ENCODE measurements at places on chromosomes 6 and 20.
A peak's percentile ranks its signal among the peaks of the same experiment; 100 is the strongest.

GRCh38 chr20:55052459-55052858 lies 577.1 kb downstream of the DOK5 start:
- no peak for DNase-seq

DNA sequence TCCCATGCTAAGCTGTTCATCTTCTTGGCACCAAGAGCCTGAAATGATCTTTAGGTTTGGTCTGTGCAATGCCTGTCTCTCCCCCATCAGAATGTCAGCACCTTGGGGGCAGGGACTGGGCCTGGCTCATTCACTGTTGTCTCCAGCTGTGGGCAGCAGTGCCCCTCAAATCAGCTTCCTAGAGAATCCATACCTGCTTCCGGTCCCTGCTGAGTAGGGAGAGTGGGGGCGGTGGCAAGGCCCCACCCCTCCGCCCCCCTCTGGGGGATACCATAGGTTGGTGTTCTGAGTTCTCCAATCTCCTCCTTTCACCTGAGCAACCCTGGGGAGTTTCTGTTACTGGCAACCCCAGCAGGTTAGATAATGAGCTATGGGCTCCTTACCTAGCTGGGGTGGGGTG lies 19.2 kb upstream of the SPDEF start:
- no peak for DNase-seq

DNA sequence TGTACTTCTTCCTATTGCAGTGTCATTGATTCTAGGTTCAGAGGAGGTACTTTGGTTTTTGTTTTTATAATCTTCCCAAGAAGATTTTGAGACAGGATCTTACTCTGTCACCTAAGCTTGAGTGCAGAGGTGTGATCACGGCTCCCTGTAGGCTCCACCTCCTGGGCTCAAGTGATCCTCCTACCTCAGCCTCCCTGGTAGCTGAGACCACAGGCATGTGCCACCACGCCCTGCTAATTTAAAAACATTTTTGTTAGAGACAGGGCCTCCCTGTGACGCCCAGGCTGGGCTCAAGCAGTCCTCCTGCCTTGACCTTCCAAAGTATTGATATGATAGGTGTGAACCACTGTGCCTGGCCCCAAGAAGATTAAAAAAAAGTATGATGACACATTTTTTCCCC lies 3.4 kb upstream of the SLC17A5 start:
- DNase-seq: no peak

- no peak for DNase-seq
Observed at GRCh38 chr6:2216794-2217383, 28.5 kb downstream of the GMDS start.

DNA sequence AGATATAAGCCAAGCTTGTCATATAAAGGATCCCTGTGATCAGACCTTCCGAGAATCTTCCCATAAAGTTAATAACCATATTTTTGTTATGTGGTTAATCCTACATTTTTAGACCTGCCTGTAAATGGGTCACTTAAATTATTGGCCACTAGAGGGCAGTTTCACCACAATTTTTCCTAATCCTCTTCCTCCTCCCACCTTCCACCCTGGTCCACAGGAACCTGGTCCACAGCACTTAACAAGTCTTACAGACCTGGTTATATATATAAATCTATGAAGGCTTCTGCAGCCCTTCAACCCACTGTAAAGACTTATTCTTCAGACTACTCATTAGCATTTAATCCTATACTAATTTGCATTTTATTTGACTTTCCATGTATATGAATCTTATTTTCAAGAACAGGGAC lies 28.3 kb downstream of the MRS2 start:
- peak; percentile 53 for DNase-seq

- DNase-seq: no peak
Observed at GRCh38 chr6:163094881-163095280, 319.6 kb upstream of the QKI start.

GRCh38 chr6:135282395-135282794 lies 101.3 kb downstream of the MYB start:
- DNase-seq: no peak

GRCh38 chr6:87213364-87213763 lies 58.0 kb downstream of the ZNF292 start:
- DNase-seq: no peak

DNA sequence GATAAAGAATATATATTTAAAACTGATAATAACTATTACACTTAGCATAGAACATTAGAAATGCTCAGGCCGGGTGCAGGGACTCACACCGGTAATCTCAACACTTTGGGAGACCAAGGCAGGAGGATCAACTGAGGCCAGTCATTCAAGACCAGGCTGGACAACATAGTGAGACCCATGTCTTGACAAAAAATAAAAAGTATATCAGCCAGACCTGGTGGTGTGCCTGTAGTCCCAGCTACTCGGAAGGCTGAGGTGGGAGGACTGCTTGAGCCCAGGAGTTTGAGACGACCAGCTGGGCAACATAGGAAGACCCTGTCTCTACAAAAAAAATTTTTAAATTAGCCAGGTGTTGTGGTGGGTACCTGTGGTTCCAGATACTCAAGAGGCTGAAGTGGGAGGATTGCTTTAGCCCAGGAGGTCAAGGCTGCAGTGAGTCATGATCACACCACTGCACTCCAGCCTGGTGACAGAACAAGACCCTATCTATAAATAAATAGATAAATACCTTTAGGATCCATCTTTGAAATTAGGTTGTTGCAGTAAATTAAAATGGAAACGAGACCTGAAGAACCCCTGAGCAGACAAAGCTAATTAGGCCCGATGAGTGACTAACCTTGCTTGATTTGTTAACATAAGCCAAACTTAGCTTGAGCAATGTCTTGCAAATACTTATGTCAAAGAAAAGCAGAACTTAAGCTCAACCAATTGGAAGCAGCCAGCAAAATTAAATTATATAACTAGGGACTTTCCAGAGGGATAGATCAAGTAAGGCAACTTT lies 75.8 kb upstream of the E2F3 start:
- DNase-seq: no peak

- peak; percentile 52 for DNase-seq
Observed at GRCh38 chr6:25477006-25477590, 174.9 kb upstream of the SCGN start.

GRCh38 chr6:88266126-88266525 lies 100.0 kb upstream of the CNR1 start:
- no peak for DNase-seq

GRCh38 chr6:13303668-13304017 lies 24.7 kb downstream of the TBC1D7 start:
- DNase-seq: peak; percentile 75

DNA sequence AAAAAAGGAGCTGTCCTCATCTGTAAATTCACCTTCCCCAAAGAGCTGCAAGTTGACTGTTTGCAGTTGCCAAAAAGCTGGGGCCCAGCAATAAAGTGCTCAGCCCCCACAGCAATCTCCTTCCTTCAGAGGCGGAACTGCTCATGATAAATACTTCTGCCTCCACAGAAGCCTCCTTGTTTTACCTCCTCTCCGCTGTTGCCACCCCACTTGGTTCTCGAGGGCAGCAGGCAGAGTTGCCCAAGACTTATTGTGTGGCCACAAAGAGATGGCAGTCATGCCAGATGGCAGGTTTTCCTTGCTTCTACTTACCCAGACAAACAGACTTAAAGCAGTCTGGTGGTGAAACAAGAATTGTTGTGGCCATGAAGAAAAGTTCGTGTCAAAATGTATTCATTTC lies 66.3 kb downstream of the SLX4IP start:
- DNase-seq: no peak

GRCh38 chr20:38804682-38805501 lies 605 bp upstream of the PPP1R16B start:
- no peak for DNase-seq

DNA sequence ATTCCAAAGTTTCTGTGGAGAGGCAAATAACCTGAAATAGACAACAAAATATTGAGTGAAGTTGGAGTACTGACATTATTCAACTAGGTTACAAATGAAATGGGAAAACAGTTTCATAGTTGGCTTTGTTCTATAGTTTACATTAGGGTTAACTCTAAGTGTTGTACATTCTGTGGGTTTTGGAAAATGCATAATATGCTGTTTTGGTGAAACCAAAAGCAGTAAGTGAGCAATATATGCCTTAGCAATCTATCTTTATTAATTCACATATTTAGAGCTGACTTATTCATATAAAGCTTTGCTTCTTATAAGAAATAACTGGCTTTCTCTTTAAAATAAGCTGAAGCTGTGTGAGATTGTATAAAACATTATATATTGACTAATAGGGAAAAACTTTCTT lies 157.5 kb upstream of the AHI1 start:
- DNase-seq: peak; percentile 46

- no peak for DNase-seq
Observed at GRCh38 chr6:152130441-152130840, 323.0 kb downstream of the ESR1 start.

DNA sequence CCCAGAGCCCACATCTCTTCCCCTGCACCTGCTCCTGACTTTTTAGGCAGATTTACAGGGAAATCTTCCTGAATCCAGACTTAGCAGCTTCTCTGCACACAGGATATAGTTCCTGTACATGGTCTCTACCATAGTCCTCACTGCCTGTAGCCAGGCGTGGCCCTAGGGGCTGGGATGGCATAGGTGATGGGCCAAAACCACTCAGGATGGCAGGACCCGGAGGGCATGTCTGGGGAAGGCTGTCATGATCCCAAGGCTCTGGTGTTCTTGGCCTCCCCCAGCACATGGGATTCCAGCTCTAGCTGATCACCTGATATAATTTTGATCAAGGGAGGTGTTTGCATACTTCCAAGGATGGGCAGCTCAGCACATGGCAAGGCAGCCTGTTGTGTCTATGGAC lies 58.0 kb downstream of the TOX2 start:
- no peak for DNase-seq

DNA sequence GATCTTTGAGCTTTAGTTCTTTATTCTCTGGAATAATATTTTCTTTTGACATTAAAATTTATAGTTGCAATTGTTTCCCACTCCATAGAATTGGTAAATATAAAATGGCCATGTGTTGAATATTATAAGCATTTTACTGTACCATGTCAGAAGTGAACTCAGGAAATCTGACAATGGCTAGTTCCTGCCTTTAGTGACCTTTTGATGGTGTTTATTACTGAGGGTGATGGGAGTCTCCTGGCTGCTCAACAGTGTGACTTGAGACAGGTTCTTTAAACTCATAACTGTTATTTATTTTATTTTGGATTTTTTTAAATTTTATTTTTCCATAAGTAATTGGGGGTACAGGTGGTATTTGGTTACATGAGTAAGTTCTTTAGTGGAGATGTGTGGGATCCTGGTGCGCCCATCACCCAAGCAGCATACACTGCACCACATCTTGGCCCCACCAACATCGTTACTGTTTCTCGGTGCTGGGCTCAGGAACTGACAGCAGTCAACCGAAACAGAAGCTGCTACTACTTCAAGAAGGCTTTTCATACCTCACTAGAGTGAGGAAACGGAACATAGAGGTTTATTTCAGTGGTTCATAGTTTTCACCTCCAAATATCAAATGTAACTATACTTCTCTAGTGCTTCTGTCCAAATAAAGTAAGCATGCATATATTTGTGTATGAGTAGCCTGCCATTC lies 90.4 kb downstream of the PLEKHG1 start:
- DNase-seq: no peak

DNA sequence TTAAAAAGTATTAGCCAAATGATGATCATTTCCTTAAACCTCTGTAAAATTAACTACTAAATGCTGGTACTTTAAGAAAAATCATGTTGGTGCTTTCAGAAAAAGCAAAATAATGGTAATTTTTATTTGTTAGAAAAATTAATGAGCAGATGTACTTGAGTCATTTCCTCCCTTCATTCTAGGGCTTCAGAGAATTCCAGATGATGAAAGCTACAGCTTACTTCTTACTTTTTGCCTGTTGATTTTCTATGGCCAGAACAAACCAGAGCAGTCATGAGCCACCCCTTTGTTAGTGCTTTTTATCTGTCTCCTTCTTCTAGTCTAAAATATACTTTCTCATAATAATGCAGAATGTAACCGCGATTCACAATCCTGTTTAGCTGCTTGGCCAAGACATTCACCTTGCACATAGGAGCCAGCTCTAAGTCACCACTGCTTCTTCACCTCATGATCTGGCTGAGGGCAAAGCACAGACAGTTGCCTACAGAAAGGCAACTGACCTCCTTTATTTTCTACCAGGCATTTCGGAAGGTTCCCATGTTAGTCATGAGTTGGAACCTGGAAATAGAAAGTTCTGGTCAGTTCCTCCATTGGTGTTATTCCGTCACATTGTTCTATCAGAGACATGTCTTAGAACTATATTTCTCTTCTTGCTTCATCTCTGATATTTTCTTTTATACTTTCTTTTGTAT lies 43.5 kb upstream of the TINAG start:
- no peak for DNase-seq

DNA sequence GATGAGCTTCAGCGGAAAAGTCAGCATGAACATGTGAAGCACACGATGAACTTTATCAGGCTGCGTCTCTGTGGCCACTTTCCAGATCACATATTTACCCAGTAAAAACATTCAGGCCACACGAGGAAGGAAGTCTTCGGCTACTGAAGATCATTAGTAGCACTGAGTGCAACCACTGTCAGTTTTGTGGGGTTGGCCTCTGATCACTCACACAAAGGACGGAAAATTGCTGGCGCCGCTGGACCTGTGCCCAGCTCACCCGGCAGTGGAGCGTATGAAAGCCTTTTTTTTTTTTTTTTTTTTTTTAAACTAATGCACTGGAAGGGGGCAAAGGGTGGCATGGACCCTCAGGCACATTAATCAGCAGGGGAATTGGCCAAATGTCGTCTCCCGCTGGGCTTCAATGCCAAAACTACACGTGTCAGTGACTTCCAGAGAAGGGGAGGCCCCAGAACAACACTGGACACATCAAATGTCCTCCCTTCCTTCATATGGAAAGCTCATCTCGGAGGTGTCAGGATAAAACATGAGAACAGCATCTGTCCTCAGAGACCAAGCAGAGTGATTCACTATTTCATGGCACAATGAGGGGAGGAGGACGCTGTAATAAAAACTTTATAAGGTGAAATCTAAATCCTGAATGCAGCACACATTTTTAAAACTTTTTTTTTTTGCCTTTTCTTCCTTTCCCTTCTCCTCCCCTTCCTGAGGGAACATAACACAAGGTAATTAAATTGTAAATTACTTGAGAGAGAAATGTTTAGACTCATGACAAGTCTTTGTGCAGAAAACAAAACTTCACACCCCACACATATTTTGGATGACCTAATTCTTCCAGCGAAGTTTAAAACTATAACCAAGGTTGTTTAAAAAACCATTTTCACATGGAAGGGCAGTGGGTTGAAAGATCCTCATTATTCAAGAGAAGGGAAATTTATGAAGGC lies 223.4 kb downstream of the FOXC1 start:
- DNase-seq: no peak

- DNase-seq: peak; percentile 43
Observed at GRCh38 chr6:117502580-117502979, 20.1 kb downstream of the DCBLD1 start.

DNA sequence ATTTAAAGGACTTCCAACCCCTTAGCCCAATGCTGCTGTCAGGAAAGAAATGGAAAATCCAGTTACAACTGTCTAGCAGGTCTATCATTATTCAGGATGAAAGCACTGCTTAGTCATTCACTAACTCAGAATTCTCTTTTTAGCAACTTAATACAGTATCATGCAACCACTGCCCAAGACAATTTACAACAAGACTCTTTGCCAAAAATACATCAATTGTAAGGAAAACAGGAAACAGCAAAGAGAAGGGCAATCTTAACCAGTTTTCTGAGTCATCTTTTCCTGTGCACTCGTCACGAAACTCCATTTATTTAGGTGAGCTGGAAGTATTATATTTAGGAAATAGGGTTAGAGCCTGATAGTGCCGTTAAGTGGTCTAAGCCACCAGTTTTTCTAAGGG lies 1197.7 kb upstream of the CITED2 start:
- peak; percentile 94 for DNase-seq
